ENCODE measurements at places on chromosomes 11 and 22. TPM values are rescaled to one million over a fixed set of nuclear protein-coding genes. Genes with fewer than 3 reads are reported as not detected.
A peak's percentile ranks its signal among the peaks of the same experiment; 100 is the strongest.

DNA sequence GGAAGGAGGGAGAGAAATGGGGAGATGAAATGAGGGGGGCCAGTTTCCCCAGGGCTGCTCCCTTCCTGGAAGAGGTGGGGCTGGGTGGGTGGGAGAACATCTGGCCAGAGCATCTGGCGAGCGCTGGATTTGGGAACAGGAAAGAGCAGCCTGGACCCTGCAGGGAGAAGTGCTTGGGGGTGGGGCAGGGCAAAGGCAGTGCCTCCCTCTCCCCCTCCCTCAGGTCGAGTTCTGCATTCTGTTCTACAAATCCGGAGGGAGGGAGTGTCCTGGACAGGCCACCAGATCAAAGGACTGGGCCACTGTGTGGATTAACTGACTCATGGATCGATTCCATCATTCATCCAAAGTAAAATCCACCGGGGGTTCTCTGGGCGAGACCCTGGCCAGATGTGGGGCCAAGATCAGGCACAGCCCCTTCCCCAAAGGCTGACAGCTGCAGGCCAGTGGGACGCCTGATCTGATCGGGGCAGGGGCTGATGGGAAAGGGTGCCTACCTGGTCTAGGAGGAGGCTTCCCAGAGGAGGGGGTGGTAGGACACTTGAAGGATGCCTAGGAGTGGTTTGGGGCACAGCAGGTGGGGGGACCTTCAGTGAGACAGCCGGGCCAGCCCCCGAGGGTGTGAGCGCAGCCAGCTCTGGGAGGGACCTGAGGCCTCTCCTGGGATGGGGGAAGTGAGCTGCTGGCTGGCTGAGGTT lies 57.5 kb downstream of the CACNA1I start:
- no peak for DNase-seq

GRCh38 chr11:76772100-76772782 lies 10.9 kb upstream of the TSKU start:
- no peak for DNase-seq

- DNase-seq: peak; percentile 57
Observed at GRCh38 chr11:105673089-105673488, 63.2 kb downstream of the GRIA4 start.

GRCh38 chr22:38973289-38974169 lies 8.6 kb upstream of the APOBEC3B start:
- DNase-seq: no peak

DENND6B gene
- 15.2 TPM for total RNA-seq

HIPK3 gene
- total RNA-seq: 34.9 TPM

DNA sequence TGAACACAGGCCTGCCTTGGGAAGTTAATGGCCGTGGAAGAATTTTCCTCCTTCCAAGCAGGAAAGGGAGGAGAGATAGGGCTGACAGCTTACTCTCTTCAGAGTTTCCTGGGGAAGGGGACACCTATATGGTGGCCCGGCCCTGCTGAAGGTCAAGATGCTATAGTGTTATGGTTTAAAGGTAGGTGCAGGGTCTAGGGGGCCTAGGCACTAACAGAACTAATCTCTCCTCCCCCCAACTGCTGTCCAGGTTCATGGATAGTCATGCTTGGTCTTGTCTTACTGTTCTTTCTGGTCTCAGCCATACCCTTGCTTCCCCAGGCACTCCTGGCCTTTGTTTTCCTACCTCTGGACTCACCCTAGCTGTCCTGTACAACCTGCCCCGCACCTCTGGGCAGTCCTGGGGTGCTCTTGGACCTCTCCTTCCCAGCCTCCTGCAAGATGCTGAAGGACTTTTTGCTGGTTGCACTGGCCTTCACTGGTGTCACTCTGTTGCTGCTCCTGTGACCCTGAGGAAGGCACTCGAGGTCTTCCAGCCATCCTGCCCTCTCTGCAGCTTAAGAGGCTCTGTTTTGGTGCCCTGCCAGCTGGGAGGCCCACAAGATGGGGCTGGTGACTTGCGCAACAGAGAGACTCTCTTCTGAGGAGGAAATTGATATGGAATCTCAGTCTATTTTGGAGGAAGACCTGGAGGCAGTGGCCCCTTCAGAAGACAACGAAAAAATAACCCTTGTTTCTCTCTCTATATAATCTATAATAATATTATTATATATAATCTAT lies 17.9 kb downstream of the SEC14L3 start:
- no peak for DNase-seq

DNA sequence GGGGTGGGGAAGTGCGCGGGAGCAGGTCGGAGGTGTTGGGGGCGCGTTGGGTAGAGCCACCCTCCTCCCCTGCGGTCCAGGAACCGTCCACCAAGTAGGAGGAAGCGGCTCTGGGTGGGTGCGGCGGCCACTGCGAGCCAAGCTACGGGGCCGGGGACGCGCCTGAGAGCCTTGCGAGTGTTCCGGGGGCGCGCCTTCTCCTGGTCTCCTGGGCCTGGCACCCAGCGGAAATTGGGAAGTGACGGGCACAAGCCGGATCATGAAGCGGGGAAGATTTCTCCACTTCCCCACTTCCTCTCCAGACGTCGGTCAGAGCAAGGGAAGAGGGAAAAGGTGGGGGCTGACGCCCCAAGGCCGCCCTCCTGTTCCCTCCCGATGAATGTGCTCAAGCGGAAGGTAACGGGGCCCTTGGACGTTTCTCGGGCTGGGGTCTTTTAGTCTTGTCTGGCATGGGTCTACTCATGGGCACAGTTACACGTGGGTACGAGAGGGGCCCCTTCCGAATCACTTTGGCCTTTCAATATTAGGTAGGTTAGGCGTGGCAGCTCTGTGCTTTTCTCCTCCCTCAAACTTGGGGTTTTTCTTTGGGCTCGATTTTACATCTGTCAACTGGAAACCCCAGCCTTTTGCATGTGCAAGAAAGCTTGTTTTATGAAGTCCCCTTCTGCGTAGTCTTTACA lies 865 bp downstream of the RBM14 start:
- DNase-seq: no peak

DNA sequence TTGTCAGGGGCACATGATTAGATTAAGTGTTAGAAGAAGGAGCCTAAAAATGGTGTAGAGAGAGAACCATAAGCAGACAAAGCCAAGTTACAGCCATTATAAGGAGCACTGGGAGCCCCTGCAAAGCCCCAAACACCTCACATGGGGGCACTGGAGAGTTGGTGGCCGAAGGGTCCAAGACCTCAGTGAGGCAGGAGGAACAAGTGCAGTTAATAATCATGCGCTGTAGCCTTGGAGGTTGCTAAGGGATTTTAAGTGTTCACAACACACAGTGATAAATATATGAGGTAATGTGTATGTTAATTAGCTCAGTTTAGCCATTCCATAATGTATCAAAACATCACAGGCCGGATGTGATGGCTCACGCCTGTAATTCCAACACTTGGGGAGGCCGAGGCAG lies 54.4 kb upstream of the JAM3 start:
- no peak for DNase-seq

NPTXR gene
- total RNA-seq: 3.7 TPM

DNA sequence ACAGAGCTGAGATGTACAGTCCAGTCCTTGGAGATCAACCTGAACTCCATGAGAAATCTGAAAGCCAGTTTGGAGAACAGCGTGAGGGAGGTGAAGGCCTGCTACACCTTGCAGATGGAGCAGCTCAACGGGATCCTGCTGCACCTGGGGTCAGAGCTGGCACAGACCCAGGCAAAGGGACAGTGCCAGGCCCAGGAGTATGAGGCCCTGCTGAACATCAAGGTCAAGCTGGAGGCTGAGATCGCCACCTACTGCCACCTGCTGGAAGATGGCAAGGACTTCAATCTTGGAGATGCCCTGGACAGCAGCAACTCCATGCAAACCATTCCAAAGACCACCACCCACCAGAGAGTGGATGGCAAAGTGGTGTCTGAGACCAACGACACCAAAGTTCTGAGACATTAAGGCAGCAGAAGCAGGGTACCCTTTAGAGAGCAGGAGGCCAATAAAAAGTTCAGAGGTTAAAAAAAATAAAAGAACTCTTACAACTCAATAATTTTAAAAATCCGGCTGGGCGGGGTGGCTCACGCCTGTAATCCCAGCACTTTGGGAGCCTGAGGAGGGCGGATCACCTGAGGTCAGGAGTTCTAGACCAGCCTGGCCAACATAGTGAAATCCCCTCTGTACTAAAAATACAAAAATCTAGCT lies 69.9 kb upstream of the RTL6 start:
- DNase-seq: no peak

GRCh38 chr11:10587995-10588394 lies 19.5 kb upstream of the LYVE1 start:
- DNase-seq: no peak

- DNase-seq: no peak
Observed at GRCh38 chr11:18492888-18493287, 33.9 kb downstream of the TSG101 start.

GP1BB gene
- total RNA-seq: 0.78 TPM

MGAT3 gene
- total RNA-seq: 0.05 TPM

- DNase-seq: no peak
Observed at GRCh38 chr11:103370076-103370475, 260.9 kb downstream of the DYNC2H1 start.

GRCh38 chr11:203056-203944 lies 3.9 kb downstream of the BET1L start:
- DNase-seq: no peak

- no peak for DNase-seq
Observed at GRCh38 chr22:21917181-21917958, 35.3 kb downstream of the PPM1F start.

- no peak for DNase-seq
Observed at GRCh38 chr11:44421090-44421675, 111.2 kb upstream of the ALX4 start.

LINC01488 gene
- total RNA-seq: not detected

OR8G5 gene
- not detected for total RNA-seq

- DNase-seq: no peak
Observed at GRCh38 chr11:78940500-78941225, 366.0 kb upstream of the NARS2 start.

HEPHL1 gene
- total RNA-seq: not detected

MS4A6E gene
- total RNA-seq: not detected

GRCh38 chr11:71499546-71499945 lies 27.5 kb upstream of the KRTAP5-7 start:
- DNase-seq: no peak

DNA sequence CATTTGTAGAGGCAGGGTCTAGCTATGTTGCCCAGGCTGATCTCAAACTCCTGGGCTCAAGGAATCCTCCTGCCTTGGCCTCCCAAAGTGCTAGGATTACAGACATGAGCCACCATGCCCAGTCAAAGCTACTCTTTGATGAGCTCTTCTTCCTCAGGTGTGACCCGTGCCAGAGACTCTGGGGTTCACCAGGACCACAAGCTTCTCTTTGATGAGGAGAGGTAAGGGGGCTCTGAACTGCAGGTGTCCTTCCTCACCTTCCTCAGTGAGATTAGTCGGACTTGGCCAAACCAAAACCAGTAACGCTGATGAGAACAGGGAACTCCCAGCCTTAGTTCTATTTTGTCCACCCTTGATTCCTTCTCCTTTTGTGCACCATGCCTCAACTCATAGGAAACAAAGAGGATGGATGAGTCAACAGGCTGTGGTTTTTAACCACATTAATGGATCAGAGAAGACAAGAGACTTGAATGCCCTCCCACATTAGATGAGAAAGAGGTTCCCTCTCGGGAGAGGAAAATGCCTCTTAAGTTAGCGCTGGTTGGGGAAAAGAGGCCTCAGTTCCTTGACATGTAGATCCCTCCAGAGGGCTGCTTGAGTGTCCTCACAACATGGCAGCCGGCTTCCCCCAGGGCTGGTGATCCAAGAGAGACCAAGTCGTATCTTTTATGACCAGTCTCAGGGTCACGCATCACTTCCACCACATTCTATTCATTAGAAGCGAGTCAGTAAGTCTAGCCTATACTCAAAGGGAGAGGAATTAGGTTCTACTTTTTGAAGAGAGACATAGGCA lies 25.7 kb upstream of the CTR9 start:
- no peak for DNase-seq

LRRC10B gene
- total RNA-seq: 0.18 TPM

CNTF gene
- 2.8 TPM for total RNA-seq

- no peak for DNase-seq
Observed at GRCh38 chr11:21460082-21460481, 732.8 kb upstream of the ANO5 start.

GRCh38 chr11:8983552-8983951 lies 19.3 kb upstream of the TMEM9B start:
- no peak for DNase-seq

ADORA2A gene
- total RNA-seq: 60.6 TPM

MMP13 gene
- total RNA-seq: not detected

DNA sequence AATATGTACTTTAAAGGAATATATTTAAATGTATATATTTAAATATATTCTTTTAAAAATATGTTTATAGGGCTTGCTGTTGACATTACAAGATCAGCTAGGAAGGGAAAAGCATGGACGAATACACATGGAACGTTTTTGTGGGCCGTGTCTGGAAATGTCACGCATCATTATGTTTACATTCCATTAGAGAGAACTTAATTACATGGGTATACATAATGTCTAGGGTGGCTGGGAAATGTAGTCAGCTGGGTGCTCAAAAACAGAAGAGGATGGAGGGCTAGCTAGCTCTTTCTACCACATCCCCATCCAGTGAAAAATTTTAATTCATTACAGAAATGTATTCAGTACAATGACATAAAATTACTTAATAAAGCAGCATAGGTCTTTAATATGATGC lies 371.2 kb downstream of the DYNC2H1 start:
- no peak for DNase-seq

FAM111B gene
- 5.6 TPM for total RNA-seq

EP300 gene
- 62.8 TPM for total RNA-seq

- DNase-seq: no peak
Observed at GRCh38 chr11:92980312-92980711, 10.9 kb downstream of the MTNR1B start.

CCDC116 gene
- 0.35 TPM for total RNA-seq

DNA sequence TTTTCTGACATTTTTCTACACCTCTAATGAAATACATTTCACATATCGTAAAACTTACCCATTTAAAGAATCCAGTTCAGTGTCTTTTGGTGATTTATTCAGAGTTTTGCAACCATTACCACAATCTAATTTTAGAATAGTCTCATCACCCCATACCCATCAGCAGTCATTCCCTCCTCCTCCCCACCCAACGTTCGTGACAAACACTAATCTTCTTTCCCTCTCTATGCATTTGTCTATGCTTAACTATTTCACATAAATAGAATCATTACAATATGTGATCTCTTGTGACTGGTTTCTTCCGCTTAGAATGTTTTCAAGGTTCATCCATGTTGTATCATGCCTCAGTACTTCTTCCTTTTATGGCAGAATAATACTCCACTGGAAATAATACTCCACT lies 9.5 kb downstream of the TTC28 start:
- DNase-seq: no peak

GRCh38 chr11:8098361-8098760 lies 17.4 kb downstream of the TUB start:
- no peak for DNase-seq

ISX gene
- total RNA-seq: not detected

GPR137 gene
- 28.1 TPM for total RNA-seq

FSHB gene
- total RNA-seq: not detected

- no peak for DNase-seq
Observed at GRCh38 chr11:127252321-127252720, 251.8 kb upstream of the KIRREL3 start.

DBX1 gene
- not detected for total RNA-seq

FHIP1B gene
- total RNA-seq: 16.1 TPM

SLC43A3 gene
- total RNA-seq: 32.8 TPM

TESMIN gene
- total RNA-seq: 10.8 TPM

NKAPD1 gene
- total RNA-seq: 10.5 TPM
